ENCODE measurements at places on chromosomes 1 and 21.

DNA sequence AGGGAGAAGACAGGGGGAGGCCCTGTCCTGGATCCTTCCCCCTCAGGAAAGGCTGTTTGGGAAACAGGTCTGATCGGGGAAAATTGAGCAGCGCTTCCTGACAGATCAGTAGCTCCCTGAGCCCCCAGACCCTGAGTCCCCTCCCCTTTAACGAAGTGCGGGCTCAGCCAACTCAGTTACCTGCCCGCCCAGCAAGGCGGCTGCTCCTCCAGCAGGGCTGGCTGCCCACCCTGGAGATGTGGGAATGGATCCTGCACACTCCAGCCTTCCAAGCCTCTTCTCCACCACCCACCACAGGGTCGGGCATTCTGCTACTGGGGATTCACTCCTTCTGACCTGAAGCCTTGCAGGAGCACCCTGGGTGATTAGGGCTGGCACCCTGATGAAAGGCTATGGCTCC, 27.6 kb upstream of the LAPTM5 start:
- H3K4me1 ChIP-seq = no peaks in the 10 kb centered on the region
- H3K4me3 ChIP-seq = no peak overlapping the region
- H3K27ac ChIP-seq = no peak overlapping the region
- no peak for DNase-seq
- no peaks in the 10 kb centered on the region for H3K36me3 ChIP-seq

DNA sequence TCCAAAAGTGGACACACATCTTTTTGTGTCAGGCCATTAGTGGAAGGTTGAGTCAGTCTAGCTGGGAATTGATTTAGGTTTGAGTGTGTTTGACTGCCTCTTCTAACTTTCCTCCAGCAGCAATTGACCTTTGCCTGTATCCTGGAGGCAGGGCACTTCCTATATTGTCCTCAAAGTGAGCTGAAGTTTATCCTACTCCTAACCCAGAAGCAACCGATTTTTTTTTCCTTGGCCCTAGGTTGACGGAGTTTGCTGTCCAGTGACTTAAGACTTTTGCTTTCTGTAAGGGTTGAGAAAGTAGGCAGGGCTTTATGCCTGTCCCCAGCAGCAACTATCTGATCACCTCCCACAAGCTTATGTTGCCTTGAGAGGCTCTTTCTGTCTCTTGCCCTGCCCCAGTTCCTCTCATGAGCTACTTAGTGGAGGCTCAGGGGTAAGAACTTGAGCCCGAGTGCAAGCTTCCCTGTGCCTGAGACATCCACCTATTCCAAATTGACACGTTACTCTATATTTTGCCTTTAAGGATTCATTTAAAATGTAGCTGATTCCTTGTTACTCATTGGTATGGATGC, 30.9 kb downstream of the SLC35F3 start:
- no peak overlapping the region for H3K4me3 ChIP-seq
- H3K36me3 ChIP-seq = no peaks in the 10 kb centered on the region
- no peaks in the 10 kb centered on the region for H3K27me3 ChIP-seq
- H3K4me1 ChIP-seq = no peaks in the 10 kb centered on the region

GRCh38 chr1:245679821-245680780, 525.3 kb downstream of the KIF26B start:
- no peak overlapping the region for H3K4me3 ChIP-seq
- H3K36me3 ChIP-seq = no peaks in the 10 kb centered on the region
- no peaks in the 10 kb centered on the region for H3K27me3 ChIP-seq
- no peaks in the 10 kb centered on the region for H3K4me1 ChIP-seq
- peak; percentile 67 for DNase-seq
- H3K27ac ChIP-seq = no peak overlapping the region

GRCh38 chr1:63010913-63011660, 227.2 kb downstream of the ATG4C start:
- no peak overlapping the region for H3K27ac ChIP-seq
- H3K27me3 ChIP-seq = no peaks in the 10 kb centered on the region
- H3K4me3 ChIP-seq = no peak overlapping the region
- DNase-seq = no peak

- H3K4me3 ChIP-seq = no peak overlapping the region
- no peaks in the 10 kb centered on the region for H3K36me3 ChIP-seq
- H3K27ac ChIP-seq = no peak overlapping the region
Observed at GRCh38 chr1:161933592-161934588, 89.8 kb downstream of the OLFML2B start.

DNA sequence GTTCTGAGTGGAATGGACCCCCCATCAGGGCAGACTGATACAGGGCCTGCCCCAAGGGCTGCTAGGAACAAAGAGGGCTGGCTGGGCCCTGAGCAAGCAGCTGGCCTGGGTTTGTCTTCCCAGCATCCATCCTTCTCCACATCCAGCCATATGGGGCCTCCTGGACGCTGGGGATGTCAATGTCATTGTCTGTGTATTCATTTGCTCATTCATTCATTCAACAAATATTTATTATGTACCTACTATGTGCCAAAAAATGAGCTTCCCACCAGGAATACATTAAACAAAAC, 15.6 kb upstream of the ECE1 start:
- no peak overlapping the region for H3K4me3 ChIP-seq
- no peaks in the 10 kb centered on the region for H3K27me3 ChIP-seq
- H3K36me3 ChIP-seq = no peaks in the 10 kb centered on the region
- DNase-seq = no peak
- H3K4me1 ChIP-seq = peaks cover 84% of the 10 kb centered on the region

DNA sequence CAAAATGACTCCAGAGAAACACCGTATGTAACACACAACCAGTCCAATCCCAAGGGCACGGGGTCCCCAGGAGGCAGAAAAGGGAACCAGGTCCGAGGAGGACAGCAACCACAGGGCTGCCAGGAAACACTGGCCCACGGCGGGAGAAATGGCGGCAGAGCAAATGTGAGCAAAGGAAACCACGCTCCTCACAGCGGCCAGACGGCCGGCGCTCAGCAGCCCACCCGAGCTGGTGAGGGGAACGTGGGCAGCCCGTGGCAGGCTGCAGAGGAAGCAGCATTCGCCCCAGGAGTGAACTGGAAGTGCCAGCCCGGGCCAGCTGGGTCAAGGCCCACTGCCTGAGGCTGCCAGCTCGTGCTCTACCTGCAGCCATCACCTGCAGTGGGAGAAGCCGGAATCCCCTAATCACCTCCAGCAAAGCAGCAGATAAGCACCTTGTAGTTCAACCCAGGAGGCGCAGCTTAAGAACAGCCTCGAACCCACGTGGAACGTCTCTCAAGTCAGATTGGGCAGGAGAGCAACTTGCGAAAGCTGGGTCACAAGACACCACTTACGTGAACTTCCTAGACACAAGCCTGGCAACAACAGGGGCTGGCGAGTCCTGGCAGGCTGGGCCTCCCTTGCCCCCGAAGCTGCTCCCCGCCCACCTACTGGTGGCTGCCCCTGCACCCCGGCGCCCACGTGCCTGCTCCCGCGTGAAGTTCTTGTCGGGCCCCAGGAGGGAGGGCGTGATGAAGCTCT, 6.7 kb downstream of the SLC19A1 start:
- H3K36me3 ChIP-seq = no peaks in the 10 kb centered on the region
- no peak overlapping the region for H3K27ac ChIP-seq
- no peak for DNase-seq
- H3K4me1 ChIP-seq = no peaks in the 10 kb centered on the region

DNA sequence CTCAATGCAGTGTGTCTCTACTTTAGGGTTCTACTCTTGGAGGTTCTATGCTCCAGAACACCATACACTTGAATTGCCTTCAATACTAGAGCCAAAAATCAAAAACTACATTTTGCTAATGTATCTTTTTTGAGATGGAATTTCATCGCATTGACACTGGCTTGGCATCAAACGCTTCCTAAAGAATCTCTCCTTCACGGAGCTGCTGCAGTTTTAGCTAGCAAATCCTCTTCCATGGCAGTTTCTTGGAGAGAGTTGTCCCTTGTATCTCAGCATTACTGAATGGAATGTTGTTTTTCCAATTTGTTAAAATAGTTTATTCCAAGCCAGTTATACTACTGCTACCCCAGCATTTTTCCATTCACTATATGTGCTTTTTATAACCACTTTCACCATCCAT, 17.7 kb downstream of the SDCCAG8 start:
- H3K27ac ChIP-seq = no peak overlapping the region
- peaks cover 41% of the 10 kb centered on the region for H3K36me3 ChIP-seq
- no peak overlapping the region for H3K4me3 ChIP-seq
- H3K27me3 ChIP-seq = no peaks in the 10 kb centered on the region
- DNase-seq = no peak

DNA sequence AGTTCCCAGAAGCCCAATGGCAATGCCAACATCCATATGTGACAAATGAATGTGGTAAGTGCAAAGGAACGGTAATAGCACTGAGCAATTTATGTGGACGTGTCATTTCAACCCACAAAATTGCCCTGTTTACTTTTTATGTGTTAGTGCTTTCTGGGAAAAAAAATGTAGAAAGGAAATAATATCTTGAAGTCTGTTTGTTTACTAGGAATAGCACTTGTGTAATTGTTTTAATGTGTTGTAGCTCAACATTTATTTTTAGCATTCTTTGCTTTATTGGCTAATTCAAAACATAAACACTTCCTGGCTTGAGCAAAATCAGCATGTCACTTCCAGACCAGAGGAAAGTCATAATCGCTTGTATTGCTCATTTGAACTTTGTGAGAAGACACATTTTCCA, 224.8 kb upstream of the KCNK2 start:
- H3K27me3 ChIP-seq = no peaks in the 10 kb centered on the region
- DNase-seq = no peak
- H3K4me1 ChIP-seq = no peaks in the 10 kb centered on the region
- no peaks in the 10 kb centered on the region for H3K36me3 ChIP-seq

GRCh38 chr1:231610388-231610787, 16.2 kb upstream of the DISC1 start:
- no peak overlapping the region for H3K4me3 ChIP-seq
- H3K27me3 ChIP-seq = no peaks in the 10 kb centered on the region
- no peak for DNase-seq
- no peak overlapping the region for H3K27ac ChIP-seq
- no peaks in the 10 kb centered on the region for H3K4me1 ChIP-seq
- H3K36me3 ChIP-seq = no peaks in the 10 kb centered on the region

GRCh38 chr1:153390938-153391710, at the start of gene S100A8:
TSS of gene S100A8 (minus strand) at chr1:153391073. CDS start at chr1:153390535, 538 bp downstream.
- H3K27ac ChIP-seq = peak within 1 kb of the TSS; percentile 37
- DNase-seq = peak; percentile 86
- H3K27me3 ChIP-seq = no peaks in the 10 kb centered on the region
- peak within 1 kb of the TSS; percentile 23 for H3K4me3 ChIP-seq

GRCh38 chr1:222334026-222334680, 213.8 kb downstream of the HHIPL2 start:
- no peak for DNase-seq
- no peaks in the 10 kb centered on the region for H3K27me3 ChIP-seq
- H3K36me3 ChIP-seq = no peaks in the 10 kb centered on the region
- no peak overlapping the region for H3K4me3 ChIP-seq

GRCh38 chr1:112464501-112464900, 44.3 kb upstream of the WNT2B start:
- DNase-seq = peak; percentile 91
- no peak overlapping the region for H3K4me3 ChIP-seq
- H3K27ac ChIP-seq = peak overlapping the region; percentile 81
- no peaks in the 10 kb centered on the region for H3K36me3 ChIP-seq

GRCh38 chr1:85166351-85166750, 34.5 kb downstream of the SYDE2 start:
- H3K4me3 ChIP-seq = no peak overlapping the region
- no peaks in the 10 kb centered on the region for H3K27me3 ChIP-seq
- no peak for DNase-seq
- H3K36me3 ChIP-seq = no peaks in the 10 kb centered on the region
- H3K27ac ChIP-seq = no peak overlapping the region

DNA sequence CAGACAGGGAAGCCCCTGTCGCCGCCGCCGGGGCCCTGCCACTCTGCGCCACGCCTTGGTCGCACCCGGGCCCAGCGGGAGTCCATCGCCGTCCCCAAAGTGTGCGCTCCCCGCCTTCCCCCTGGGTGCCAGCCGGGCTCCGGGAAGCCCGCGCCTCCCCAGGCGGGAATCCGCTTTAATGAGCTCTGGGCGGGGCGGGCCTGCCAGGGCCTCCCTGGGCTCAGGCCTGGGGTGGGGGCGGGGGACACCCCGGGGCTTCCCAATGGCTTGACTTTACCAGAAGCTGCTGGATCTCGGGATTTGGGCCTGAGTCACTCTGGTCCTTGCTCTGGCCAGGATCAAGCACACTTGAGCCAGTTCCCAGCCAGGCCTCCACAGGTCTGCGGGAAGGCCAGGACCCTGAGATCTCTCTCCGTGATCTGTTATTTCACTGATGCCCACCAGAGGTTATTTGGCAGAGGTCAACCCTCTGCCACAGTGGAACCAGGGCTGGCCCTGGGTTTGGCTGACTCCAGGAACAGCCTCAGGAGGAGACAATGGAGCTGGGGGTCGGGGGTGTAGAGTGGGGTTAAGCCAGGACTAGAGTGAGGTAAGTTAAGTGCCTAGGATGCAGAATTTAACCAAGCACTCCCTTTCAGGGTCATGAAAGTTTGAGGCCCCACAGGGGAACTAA, 178.4 kb upstream of the EDN2 start:
- H3K36me3 ChIP-seq = no peaks in the 10 kb centered on the region
- H3K4me1 ChIP-seq = peaks cover 23% of the 10 kb centered on the region
- H3K4me3 ChIP-seq = peak overlapping the region; percentile 60
- H3K27ac ChIP-seq = peak overlapping the region; percentile 93

DNA sequence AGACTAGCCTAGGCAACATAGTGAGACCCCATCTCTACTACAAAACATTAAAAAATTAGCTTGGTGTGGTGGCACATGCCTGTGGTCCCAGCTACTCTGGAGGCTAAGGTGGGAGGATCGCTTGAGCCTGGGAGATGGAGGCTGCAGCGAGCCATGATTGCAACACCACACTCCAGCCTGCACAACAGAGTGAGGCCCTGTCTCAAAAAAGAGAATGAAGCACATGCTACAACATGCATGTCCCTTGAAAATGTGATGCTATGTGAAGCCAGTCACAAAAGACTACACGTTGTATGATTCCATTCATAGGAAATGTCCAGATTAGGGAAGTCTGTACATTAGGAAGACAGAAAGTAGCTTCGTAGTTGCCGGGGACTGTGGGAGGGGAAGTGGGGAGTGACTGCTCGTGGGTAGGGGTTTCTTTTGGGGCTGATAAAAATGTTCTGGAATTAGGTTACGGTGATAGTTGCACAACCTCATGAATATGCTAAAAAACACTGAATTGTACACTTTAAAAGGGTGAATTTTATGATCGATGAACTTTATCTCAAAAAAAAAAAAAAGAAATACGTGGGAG, 202.1 kb downstream of the KAZN start:
- no peak overlapping the region for H3K4me3 ChIP-seq
- H3K36me3 ChIP-seq = no peaks in the 10 kb centered on the region
- no peak for DNase-seq
- H3K27me3 ChIP-seq = no peaks in the 10 kb centered on the region
- no peak overlapping the region for H3K27ac ChIP-seq

- H3K4me3 ChIP-seq = no peak overlapping the region
- no peaks in the 10 kb centered on the region for H3K27me3 ChIP-seq
- H3K4me1 ChIP-seq = no peaks in the 10 kb centered on the region
- no peak for DNase-seq
Observed at GRCh38 chr1:119483441-119484200, 23.4 kb upstream of the HSD3B1 start.

GRCh38 chr1:201562659-201563405, 23.9 kb downstream of the NAV1 start:
- peak overlapping the region; percentile 78 for H3K27ac ChIP-seq
- H3K36me3 ChIP-seq = no peaks in the 10 kb centered on the region
- H3K27me3 ChIP-seq = no peaks in the 10 kb centered on the region
- no peak for DNase-seq

All from vagina (tissue), 2 donors.